ENCODE measurements at places on chromosomes 1 and 21. TPM values are rescaled to one million over a fixed set of nuclear protein-coding genes. Genes with fewer than 3 reads are reported as not detected.

The EVA1B gene
- 16.2 TPM for total RNA-seq

DNA sequence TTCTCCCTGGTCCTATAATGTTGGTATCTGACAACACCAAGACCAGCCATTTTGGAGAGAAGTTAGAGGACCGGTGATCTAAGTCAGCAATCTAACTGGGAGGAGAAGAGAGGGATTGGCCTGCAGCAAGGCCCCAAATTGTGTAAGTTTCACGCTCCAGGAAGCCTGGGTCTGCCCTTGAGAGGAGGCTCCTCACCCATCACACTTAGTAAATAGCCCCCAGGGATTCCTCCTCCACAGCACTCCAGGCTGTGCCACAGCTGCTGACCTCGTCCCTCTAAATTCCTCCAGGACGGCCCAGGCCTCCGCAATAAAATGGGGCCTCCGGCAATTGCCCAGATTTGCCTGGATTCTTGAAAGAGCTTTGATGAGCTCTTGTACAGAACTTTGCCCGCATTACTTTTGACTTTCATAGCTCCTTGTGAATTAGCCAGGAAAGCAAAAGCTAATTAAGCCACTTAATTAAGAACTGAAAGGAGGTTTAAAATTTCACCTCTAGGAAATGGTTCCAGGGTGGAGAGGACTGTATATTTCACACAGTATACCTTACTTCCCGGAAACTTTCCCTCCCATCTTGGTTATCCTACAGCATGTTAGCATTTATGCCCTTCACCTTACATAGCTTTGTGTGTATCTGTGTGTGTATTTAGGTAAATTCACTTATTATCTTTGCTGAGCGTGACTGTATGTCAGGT lies 90.5 kb downstream of the LAMC2 start:
- H3K36me3 ChIP-seq, result no peaks in the 10 kb centered on the region
- H3K27me3 ChIP-seq, result peaks cover 17% of the 10 kb centered on the region
- no peak overlapping the region for H3K4me3 ChIP-seq

The KPRP gene
- total RNA-seq, result not detected

DNA sequence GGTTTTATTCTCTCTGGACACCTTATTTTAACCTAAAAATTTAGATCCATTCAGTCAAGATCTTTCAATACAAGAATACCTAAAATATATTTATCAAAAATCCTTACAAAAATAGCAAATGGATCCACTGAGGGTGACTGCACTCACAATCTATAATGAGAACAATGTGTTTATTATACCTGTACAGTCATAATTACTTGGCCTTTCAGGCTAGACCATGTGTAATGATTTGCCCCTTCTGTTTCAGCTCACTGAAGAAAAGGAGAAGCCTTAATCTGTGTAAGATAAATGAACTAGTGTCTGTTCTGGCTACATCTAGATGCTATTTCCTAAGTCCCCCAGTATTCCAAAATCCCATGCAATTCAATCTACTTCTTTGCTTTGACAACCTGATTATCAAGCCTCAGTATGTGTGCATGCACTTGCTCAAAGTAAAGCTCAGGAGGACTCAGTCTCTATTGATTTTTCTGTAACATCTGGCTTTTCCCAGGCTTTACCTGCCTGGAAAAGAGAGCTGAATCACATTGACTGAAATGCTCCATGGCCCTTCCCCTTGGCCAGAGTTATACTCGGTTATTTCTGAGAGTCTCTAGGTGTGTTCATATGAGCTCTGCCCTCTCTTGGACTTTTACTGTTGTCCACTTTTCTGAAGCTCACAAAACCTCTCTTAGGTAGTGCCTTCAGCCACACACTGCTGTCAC lies 27.6 kb downstream of the CRP start:
- no peaks in the 10 kb centered on the region for H3K4me1 ChIP-seq
- DNase-seq, result no peak
- H3K4me3 ChIP-seq, result no peak overlapping the region

GRCh38 chr1:15177710-15178166 lies 24.2 kb downstream of the TMEM51 start:
- H3K4me1 ChIP-seq, result peaks cover 10% of the 10 kb centered on the region
- no peak for DNase-seq
- H3K27ac ChIP-seq, result no peak overlapping the region
- H3K36me3 ChIP-seq, result no peaks in the 10 kb centered on the region

- H3K4me1 ChIP-seq, result peaks cover 10% of the 10 kb centered on the region
- peaks cover 13% of the 10 kb centered on the region for H3K27me3 ChIP-seq
- no peak overlapping the region for H3K4me3 ChIP-seq
- no peak overlapping the region for H3K27ac ChIP-seq
- no peak for DNase-seq
These were observed 17.2 kb downstream of the COLGALT2 start for GRCh38 chr1:184020328-184020727.

DNA sequence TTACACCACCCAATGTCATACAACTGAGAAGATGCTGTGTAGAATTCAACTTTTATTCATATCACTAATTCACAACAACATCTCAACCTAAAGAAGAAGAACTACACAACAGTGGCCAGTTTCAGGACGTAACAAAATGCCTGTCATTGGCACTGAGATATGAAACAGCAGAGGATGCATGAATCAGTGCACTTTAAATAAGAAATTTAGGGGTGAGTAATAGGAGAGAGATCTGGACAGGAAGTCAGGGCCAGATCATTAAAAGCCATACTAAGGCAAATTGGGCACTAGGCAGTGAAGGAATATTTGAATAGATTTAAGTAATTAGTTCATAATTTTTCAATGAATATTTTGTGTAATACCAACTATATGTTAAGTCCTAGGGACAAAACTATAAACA lies 510.5 kb downstream of the PLPP3 start:
- no peak for DNase-seq
- H3K36me3 ChIP-seq, result no peaks in the 10 kb centered on the region
- no peak overlapping the region for H3K4me3 ChIP-seq
- no peak overlapping the region for H3K27ac ChIP-seq
- no peaks in the 10 kb centered on the region for H3K27me3 ChIP-seq

DNA sequence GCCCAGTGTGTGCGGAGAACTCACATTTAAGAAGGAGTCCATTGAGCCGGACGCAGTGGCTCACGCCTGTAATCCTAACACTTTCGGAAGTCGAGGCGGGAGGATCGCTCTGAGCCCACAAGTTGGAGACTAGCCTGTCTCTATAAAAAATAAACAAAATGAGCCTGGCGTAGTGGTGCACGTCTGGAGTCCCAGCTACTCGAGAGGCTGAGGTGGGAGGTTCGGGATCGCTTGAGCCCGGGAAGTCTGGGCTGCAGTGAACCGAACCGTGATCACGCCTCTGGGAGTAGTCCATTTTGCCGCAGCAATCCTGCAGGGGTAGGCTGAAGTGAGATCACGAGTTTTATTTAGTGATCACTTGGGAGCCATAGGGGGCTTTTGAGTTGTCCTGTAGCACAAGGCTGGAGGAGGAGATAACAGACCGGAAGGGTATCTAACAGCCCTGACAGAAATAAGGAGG lies 497 bp upstream of the FUCA1 start:
- no peaks in the 10 kb centered on the region for H3K36me3 ChIP-seq
- DNase-seq, result no peak
- no peak overlapping the region for H3K4me3 ChIP-seq
- H3K27ac ChIP-seq, result no peak overlapping the region
- no peaks in the 10 kb centered on the region for H3K4me1 ChIP-seq
- peaks cover 28% of the 10 kb centered on the region for H3K27me3 ChIP-seq

- no peaks in the 10 kb centered on the region for H3K36me3 ChIP-seq
- no peaks in the 10 kb centered on the region for H3K4me1 ChIP-seq
These were observed 29.7 kb upstream of the RNF2 start for GRCh38 chr1:185015631-185016030.

The IGSF9 gene
- 8.5 TPM for total RNA-seq

- peak; percentile 94 for DNase-seq
- H3K4me3 ChIP-seq, result no peak overlapping the region
- no peaks in the 10 kb centered on the region for H3K36me3 ChIP-seq
- no peaks in the 10 kb centered on the region for H3K4me1 ChIP-seq
- no peak overlapping the region for H3K27ac ChIP-seq
These were observed 3.3 kb upstream of the SLC45A1 start for GRCh38 chr1:8314346-8315280.

DNA sequence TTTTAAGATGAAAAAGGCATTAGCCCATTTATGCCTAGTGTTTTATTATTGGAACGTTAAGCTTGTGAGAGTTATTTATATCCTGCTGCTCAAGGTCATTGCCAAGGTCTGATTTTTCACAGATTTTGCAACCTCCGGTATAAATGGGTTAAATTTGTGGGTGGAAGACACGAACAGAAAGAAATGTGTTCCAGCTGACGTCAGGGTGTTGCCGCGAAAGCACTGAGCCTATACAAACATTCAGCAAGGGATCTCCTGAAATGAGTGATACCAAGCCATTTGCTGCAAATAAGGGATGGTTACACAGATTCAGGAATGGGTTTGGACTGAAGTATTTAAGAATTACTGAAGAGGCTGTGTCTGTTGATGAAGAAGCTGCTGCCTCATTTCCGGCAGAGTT lies 32.2 kb downstream of the TMED5 start:
- no peak for DNase-seq
- H3K27me3 ChIP-seq, result no peaks in the 10 kb centered on the region
- H3K4me1 ChIP-seq, result no peaks in the 10 kb centered on the region
- peaks cover 43% of the 10 kb centered on the region for H3K36me3 ChIP-seq
- H3K4me3 ChIP-seq, result no peak overlapping the region

- H3K36me3 ChIP-seq, result no peaks in the 10 kb centered on the region
- peaks cover 5% of the 10 kb centered on the region for H3K4me1 ChIP-seq
- no peak for DNase-seq
These were observed 399.3 kb upstream of the PKN2 start for GRCh38 chr1:88284666-88285366.

DNA sequence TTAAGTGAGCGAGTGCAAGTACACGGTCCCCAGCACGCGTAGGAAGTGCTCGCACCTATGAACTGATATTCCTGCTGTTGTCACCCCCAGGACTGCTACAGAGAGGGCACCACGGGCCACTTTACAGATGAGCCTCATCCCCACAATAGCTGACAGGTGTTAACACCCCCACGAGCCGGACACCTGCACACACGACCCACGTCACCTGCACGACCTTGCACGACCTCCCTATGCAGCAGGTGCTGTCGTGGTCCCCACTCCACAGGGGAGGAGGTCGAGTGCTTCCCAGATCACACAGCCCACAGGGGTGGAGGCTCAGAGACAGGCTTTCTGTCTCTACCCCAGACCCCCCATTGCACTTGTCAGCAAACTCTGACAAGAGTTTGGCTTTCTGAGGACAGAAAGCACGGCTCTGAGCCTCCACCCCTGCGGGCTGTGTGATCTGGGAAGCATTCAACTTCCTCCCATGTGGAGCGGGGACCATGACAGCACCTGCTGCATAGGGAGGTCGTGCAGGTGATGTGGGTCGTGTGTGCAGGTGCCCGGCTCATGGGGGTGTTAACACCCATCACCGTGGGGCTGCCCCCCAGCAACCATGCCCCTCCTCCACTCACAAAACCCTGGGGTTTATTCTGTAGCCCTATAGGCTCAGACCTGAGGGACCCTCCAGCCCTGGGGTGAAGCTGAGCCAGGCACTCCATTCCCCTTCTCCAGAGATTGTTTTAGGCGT lies 80.8 kb downstream of the MATN1 start:
- DNase-seq, result peak; percentile 35
- no peaks in the 10 kb centered on the region for H3K36me3 ChIP-seq
- no peak overlapping the region for H3K27ac ChIP-seq
- no peak overlapping the region for H3K4me3 ChIP-seq
- no peaks in the 10 kb centered on the region for H3K27me3 ChIP-seq

DNA sequence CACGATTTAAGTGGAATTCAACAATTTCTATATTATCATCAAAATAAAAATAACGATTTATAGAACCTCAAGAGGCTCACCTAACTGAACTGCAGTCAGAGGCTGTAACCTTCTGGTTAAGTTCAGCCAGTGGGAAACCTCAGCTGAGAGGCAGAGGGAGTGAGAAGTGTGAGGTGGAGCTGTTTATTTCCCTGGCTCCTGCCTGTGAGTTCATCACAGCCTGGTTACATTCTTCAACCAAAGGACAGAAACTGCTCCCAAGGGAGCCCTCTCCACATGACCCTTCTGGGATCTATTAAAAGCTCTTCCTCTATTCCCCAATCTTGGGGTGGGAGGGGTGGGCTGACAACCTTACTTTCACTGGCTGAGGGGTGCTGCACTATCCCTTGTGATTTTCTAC lies 22.2 kb downstream of the DYNLT5 start:
- no peak overlapping the region for H3K4me3 ChIP-seq
- H3K27me3 ChIP-seq, result peaks cover 4% of the 10 kb centered on the region
- no peaks in the 10 kb centered on the region for H3K4me1 ChIP-seq
